ENCODE measurements at places on chromosomes 1 and 21.

GRCh38 chr1:46550751-46551231 lies 656 bp downstream of the KNCN start:
- DNase-seq = no peak

GRCh38 chr1:2468041-2468472 lies 8.0 kb upstream of the PLCH2 start:
- no peak for DNase-seq

- DNase-seq = no peak
These were observed 33.6 kb upstream of the DENND1B start for GRCh38 chr1:197808880-197809279.

- DNase-seq = no peak
These were observed 21.0 kb upstream of the ARF1 start for GRCh38 chr1:228061411-228062084.

DNA sequence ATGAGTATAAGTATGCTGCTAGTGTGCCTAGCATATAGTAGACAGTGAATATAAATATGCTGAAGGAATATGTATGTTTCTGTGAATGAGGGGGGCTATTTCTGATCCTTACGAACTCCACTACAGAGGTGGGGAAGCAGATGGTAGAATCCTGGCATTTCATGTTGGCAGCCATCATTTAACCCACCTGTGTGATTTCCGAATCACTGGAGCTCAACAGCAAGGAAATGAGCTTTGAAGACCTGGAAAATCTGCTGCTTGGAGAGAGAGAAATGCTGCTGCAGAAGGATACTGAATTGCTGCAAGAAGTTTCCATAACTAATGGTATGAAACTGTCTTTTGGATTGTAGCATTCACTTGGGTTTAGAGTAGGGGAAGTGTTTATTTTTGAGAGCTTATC lies 83.5 kb downstream of the RABGAP1L start:
- DNase-seq = no peak

GRCh38 chr21:19771881-19772280 lies 1226.3 kb upstream of the NCAM2 start:
- no peak for DNase-seq

DNA sequence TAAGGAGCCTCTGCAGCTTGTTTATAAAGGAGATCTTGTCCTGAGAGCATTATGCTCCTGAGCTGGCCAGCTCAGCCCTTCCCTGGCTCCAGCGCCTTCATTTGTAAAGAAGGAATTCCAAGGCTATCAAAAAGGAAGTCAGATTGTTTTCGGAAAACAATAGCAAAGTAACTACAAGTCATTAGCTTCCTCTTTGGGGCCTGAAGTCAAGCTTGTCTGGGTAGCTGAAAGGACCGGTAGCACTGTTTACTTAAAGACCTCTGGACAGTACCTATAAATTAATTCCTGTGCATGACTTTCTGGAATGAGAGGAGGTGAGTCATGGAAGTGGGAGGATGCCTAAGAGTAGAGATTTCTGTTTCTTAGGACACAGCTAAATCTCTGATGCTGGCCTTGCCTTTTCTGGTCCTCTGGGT lies 20.7 kb upstream of the GJA5 start:
- DNase-seq = no peak

DNA sequence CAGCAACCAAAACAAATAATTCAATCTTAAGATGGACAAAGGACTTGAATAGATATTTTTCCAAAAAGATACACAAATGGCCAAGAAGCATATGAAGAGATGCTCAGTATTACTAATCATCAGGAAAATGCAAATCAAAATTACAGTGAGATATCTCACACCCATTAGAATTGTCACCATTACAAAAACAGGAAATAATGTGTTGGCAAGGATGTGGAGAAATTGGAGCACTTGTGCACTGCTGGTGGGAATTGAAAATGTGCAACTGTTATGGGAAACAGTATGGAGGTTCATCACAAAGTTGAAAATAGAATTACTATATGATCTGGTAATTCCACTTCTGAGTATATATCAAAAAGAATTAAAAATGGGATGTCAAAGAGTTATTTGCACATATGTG lies 83.2 kb downstream of the SH3GLB1 start:
- no peak for DNase-seq

DNA sequence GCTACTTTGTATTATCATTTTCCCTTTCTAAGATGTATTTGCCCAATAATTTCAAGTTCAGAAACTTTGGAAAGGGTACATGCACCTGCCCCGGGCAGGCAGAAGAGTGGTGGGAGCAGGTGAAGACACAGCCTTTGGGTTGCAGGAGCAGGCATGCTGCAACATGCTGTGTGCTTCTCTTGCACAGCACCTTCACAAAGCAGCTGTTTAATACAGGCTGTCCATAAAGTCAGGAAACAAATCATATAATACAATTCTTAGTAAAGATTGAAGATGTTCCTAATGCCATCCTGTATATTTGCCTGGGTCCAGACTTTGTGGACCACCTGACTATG lies 182.9 kb downstream of the ZNF281 start:
- no peak for DNase-seq

DNA sequence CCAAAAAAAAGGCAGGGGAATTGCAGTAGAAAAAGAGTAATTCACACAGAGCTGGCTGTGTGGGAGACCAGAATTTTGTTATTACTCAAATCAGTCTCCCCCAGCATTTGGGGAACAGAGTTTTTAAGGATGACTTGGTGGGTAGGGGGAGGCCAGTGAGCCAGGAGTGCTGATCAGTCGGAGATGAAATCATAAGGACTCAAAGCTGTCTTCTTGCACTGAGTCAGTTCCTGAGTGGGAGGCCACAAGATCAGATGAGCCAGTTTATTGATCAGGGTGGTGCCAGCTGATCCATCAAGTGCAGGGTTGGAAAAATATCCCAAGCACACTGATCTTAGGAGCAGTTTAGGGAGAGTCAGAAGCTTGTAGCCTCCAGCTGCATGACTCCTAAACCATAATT lies 23.7 kb upstream of the EDARADD start:
- no peak for DNase-seq

DNA sequence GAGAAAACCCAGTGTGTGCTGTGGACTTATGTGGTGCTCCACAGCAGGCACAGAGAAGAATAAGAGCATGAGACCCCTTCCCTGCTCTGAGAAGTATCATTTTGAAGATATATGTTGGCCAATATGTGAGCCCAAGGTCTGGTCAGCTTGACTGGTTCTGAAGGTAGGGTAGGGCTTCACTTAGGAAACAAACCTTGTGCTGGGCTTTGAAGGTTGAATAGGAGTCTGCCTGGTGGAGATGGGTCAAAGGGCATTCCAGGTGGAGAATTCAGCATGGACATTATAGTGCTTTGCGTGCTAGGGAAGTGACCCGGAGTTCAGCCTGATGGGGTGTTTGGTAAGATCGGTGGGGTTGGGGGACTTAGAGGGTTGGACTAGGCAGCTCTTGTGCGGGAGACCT lies 99.1 kb downstream of the EPHB2 start:
- DNase-seq = no peak

DNA sequence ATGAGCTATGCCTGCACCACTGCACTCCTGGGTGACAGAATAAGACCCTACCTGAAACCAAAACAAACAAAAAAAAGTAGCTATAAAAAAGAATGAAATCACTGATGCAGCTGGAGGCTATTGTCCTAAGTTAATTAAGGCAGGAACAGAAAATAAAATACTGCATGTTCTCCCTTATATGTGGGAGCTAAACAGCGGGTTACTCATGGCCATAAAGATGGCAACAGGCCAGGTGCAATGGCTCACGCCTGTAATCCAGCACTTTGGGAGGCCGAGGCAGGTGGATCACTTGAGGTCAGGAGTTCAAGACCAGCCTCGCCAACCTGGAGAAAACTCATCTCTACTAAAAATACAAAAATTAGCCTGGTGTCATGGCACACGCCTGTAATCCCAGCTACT lies 152.7 kb downstream of the PIK3R3 start:
- DNase-seq = no peak

Measured in stimulated activated CD8-positive, alpha-beta memory T cell treated with anti-CD3 and anti-CD28 coated beads, Interleukin-7, amount 100 ng/mL, for 1 hour (primary cell).